Stimulated activated naive CD4-positive, alpha-beta T cell treated with Interleukin-2 at 50 U/mL for 16 hours (primary cell): ENCODE measurements at places on chromosomes 7 and 10.

- no peak for DNase-seq
These were observed 388.9 kb downstream of the TNS3 start for GRCh38 chr7:47192978-47193377.

DNA sequence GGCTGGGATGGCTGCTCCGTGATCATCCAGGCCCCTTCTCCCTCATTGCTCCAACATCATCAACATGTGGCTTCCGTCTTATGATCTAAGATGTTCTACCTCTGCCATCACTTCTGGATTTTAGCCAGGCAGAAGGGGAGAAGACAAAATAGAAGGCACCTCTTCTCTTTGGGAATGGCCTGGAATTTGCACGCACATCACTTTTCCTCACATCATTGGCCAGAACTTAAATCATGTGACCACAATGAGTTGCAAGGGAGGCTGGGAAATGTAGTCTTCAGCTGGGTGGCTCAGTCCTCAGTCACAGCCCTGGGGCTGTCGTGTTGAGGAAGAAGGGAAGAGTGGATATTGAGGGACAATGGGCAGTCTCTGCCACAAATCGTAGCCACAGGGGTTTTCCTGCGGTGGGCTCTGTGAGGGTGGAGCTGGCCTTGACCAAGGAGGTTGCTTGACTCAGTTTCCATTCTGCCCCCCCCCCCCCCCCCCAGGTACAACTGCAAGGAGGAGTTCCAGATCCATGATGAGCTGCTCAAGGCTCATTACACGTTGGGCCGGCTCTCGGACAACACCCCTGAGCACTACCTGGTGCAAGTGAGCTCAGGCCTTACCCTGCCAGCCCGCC, 50.3 kb downstream of the PALD1 start:
- DNase-seq, result no peak

GRCh38 chr10:43225787-43226153, 41.1 kb downstream of the RASGEF1A start:
- DNase-seq, result peak; percentile 31

DNA sequence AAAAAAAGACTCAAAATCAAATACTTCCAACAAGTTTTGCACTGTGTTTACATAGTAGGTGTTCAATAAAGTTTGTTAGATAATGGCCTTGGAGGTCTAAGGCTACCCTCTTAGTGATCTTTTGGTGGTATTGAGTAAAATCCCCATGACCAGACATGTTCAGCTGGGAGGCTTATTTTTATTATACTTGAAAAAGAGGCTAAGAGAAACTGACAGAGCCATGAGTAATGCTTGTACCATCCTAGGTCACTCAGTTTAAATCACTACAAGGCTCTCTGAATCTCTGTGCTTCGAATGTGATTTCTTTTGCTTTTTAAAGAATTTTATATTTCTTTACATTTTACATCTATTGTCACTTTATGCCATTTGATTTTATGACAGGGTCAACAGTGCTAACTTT, 90.5 kb downstream of the TWIST1 start:
- no peak for DNase-seq

- DNase-seq, result peak; percentile 51
These were observed 52.3 kb upstream of the ENO4 start for GRCh38 chr10:116796910-116797513.

DNA sequence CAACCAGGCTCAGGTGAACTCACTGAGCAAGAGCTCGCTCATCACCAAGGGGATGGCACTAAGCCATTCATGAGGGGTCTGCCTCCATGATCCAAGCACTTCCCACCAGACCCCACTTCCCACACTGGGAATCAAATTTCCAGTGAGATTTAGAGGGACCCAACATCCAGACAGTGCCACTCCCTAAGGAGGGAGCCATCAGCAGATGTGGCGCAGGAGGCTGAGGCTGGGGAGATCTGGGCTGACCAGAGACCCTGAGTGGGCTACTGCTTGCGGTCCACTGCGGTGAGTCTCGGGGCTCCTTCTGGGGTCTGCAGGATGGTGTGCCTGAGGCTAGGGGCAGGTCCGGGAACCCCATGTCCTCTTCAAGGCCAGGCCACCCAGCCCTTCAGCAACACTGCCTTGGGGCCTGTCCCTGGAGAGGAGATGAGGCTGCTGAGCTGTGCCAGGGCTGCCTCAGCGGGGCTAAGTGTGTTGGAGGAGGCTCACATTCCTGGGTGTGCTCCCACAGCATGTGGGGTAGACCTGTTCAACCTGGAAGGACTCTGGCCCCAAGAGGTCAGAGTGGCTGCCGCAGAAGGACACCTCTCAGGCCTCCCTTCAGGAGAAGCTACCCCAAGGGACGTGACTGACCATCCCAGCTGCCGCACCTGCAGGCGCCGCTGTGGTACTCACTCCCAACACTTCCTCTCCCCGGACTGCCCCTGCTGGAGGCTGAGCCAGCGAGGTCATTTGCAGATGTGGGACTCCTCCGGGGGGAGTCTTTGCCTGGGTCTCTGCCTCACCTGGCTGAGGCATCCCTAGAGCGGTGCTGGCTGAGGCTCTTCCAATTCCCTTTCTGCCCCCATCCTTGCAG, 22.3 kb upstream of the PCBD1 start:
- no peak for DNase-seq

DNA sequence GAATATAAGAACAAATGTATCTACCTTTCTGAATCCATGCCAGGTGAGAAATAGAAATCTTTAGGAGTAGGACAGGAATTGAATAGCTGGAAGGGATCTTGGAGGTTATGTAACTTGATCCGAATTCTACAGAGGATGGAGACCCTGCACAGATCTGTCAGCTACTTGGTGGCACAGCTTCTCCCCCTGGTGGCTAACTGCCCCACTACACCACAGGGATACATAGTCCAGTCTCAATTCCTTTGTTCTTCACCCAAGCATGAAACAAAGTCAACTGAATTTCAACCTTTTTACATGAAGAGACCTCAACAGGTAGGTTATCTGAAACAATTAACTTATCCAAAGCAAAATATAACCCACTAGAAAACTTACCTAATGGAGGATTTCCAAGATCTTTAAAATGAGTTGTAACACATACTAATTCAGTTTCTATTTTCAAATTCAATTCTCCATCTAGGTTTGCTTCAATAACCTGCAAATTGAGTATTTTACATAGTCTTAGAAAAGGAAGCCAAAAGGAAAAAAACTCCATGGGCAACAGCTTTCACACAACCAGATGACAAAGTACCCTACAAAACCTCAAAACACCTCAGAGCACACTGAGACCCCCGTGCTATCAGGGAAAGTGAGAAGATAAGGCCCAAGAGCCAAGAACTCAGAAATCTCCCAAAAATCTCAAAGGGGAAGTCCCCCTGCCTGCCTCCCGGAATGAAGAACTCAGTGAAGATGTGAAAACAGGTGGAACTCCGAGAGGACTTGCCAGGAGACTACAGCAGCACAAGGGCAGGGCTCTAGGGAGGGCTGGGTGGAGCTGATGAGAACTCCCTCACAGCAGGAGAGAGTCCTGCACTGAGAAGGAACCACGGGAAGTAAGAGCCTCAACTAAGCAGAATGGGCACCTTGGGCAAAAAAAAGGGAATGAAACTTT, 10.3 kb downstream of the HUS1 start:
- peak; percentile 32 for DNase-seq

GRCh38 chr10:7561216-7561893, 105.4 kb downstream of the ITIH5 start:
- no peak for DNase-seq

GRCh38 chr10:32059472-32059871, 3.2 kb upstream of the KIF5B start:
- DNase-seq, result no peak

- peak; percentile 31 for DNase-seq
These were observed 187.7 kb upstream of the KLF6 start for GRCh38 chr10:3972460-3973301.

DNA sequence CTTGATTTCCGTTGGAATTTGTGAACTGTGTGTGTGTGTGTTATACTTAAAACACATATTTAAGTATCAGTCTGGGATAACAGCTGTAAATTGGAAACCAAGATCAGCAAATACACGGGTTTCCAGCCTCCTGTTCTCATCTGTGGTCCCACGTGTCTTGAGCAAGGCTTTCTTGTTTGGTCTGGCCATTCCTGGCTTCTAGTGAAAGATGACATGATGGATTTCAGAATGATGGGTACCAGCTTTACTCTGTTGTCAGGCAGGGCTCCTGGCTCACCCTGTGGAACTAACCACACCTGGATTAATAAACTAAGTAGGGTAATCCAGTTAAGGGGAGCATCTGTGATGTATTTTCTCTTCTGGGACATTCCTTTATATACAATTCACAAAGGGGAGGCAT, 346.2 kb upstream of the AOAH start:
- no peak for DNase-seq

GRCh38 chr7:102287111-102287980, 678 bp downstream of the SH2B2 start:
- DNase-seq, result peak; percentile 13

DNA sequence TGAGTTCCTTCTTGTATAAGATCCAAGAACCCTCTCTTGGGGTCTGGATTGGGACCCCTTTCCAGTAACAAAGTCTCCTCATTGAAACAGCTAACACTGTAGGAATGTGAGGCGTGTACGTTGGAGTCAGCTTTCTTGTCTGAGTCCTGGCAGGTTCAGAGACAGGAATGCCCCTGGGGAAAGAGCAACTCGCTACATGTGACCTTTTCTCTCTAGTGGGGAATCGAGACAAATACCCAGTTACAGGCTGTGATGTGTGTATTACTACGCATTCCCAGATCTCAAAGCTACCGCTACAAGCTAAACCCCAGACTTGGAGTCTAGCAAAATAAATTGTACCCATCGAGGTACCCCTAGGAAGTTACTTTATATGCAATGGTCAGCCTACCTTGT, 85.6 kb upstream of the FRMD4A start:
- DNase-seq, result no peak

GRCh38 chr10:79210672-79211071, 136.6 kb upstream of the PPIF start:
- no peak for DNase-seq

GRCh38 chr7:158396982-158397862, 190.4 kb downstream of the PTPRN2 start:
- DNase-seq, result no peak

DNA sequence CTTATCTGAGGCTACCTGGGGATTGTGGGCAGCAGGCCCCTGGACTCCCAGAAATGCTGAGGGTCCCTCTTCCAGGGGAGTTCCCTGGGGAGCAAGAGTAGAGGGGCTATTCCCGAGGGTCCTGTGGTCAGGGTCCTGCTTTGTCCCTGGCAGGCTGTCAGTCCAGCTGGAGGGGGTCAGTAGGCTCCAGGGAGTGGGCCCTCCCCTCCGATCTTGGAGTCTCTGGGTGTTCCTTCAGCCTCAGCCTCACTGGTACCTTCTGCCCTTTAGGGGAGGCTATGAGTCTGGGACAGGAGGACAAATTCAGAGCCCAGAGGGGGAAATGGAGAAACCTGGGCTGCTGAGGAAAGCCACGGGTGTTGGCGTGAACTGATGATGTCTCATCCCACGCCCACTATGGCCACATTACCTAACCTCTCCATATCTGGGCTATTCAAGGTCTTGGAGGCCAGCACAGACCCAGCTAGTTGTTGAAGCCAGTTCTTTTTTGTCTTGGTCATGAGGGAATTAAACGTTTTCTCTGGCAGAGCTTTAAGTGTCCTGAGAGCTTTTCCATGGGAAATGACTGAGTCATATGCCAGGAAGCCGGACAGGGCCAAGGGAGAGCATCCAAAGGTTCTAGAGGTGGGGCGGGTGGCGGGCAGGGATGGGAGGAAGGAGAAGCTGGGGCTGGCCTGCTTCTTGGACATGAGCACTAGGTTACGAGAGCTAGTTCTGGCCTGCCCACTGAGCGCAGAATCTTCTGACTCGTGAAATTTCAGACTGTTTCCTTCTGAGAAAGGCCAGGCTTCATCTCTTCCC, 6.2 kb downstream of the CALHM2 start:
- no peak for DNase-seq

GRCh38 chr10:24305551-24306506, 96.9 kb downstream of the KIAA1217 start:
- no peak for DNase-seq

DNA sequence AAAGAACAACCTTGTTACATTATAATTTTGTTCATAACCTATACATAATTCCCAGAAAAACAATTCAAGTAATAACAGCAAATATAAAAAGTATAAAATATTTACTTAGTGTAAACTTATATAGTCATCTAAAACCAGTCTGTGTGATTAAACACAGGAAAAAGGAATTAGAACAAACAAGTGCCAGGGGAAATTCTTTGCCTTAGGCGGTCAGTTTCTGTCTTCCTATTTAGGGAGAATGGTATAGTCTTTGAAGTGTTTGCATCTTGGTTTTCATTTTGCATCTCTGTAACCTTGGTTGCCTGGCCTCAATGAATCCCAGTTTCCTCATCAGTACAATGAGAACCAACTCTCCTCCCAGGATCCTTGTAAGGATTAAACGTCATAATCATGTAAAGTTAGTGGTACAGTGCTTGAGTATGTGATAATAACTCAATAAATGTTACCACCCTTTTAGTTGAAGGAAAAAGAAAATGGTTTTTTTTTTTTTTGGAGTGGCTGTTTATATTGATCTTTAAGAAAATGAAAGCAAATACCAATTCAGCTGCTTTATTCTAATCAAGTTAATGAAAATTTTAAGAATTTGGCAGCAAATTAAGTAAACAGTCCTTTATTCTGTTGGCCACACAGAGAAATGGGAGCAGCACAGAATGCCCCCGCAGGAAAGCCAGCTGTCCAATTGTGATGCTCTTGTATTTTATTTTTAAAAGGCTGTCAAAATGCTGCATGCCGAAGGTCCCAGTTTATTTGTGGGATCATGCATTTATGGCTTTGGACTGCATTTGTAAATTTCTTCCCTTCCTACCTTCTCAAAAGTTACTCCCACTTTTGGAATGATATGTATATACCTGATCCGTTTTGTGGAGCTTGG, 61.8 kb downstream of the SHH start:
- no peak for DNase-seq

DNA sequence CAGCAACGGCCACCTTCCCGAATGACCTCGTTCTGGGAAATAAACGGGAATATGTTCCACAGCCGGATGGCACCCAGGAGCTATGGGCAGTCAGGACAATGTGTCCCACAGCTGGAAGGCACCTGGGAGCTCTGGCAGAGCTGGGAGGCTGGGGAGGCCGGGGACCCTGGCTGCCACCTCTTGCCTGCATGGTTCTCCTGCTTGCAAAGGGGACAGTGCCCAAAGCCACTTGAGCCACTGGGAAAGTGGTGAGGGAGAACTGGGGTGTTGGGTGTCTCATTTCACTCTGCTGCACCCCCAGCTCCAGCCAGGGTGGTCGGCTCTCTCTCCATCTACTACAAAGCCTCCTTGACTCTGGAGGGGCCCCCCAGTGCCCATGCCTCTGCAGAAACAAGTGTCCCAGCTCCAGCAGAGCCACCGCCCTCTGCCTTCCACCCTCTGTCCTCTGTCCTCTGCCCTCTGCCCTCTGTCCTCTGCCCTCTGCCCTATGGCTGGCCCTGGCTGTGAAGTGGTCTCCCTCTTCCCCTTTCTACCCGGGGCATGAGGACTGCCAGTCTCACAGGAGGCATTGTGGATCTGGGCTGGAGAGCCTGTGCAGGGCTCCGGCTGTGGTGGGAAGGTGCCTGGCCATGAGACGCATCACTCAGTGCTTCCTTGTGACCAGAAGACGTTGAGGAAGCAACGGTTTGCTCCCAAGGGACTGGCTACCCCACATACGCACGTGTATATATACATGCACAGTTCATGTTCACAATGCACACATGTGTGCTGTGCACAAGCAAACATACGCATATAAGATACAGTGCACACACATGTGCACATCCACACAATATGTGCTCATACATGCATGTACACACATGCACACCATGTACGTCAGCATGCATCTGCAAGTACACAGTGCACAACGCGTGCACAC, 21.5 kb upstream of the INPP5A start:
- DNase-seq, result no peak
